Thymus (tissue), 14 donors: ENCODE measurements at places on chromosomes 2 and 18.

GRCh38 chr2:190887089-190887488 lies 6.5 kb downstream of the GLS start:
- DNase-seq = no peak

GRCh38 chr2:135093193-135093592 lies 41.1 kb downstream of the RAB3GAP1 start:
- no peak for DNase-seq

DNA sequence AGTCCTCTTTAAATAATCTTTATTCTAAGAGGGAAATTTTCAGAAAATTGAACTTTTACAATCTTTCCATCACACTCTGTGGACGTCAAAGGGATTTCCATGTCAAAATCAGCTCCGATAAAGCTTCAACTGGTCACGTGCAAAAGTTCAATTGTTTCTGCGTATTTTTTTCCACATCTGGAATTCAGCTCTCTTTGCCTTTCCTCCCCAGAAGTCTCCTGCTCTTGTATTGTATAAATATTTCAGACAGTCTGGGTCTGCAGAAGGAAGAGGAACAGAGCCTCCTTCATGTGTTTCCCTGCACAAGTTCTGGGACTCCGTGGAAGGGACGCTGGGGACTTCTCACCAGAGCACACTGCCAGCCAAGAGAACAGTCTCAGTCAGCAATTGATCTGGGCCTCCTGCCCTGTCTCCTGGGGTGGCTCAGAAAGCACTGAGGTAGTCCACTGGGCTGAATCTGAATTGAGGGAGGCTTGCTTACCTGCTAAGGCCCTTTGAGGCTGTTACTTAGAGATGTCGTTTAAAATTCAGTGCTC lies 251.5 kb downstream of the TFCP2L1 start:
- DNase-seq = no peak

- DNase-seq = peak; percentile 58
Observed at GRCh38 chr2:136118819-136119716, 1.1 kb upstream of the CXCR4 start.

DNA sequence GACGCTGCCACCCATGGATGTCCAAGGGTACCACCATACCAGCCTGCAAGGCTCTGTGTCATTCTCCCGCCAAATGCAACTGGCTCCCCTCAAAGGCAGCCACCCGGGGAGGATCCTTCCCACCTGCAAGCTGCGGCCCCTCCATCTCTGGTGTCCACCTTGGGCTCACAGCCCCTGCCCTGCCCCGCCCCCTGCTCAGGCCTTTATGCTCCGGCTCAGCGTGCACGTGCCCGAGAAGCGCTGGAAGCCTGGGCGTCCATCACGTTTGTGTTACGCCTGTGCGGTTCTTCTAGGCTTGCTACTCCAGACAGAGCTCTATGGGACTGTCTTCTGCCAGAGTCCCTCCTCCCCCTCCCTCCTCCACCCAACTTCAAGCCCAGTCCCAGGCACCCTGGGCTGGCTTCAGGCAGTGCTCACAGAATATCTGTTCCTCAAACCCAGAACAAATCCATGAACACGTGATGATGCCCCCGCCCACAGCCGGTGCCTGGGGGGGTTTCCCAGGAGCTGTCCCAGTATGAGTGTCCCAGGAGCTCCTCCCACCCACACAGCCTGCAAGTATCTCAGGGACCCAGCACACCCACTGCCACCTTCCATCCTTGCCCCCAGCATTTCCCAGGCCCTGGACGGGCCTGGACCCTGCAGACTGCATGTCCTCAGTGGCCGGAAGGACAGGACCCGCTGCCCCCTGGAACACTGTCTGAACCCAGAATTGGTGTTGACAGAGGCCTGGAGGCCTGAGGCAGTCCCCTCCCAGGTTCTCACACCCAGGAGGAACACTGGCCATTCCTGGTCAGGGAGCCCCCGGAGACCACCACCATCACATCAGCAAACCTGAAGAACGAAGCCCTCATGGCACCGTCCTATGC lies 30.3 kb downstream of the KIF1A start:
- no peak for DNase-seq
